ENCODE measurements at places on chromosomes 7 and 10.

DNA sequence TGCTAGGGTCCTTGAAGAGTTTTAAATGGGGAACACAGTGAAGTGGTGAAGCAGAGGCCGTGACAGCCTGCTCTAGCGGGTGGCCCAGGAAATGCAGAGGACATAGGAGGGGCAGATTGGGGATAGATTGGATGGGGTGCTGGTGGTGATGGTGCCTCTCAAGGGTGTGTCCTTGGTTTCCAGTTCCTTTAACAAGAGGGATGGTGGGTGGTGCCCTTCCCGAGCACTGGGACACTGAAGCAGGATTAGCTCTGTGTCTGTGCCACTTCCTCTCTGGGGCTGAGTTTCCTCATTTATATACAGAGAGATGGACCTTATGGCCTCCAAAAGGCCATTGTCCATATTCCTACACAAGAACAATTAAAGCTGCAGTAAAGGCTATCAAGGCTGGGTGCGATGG, 285.5 kb downstream of the TCF7L2 start:
- DNase-seq: no peak

GRCh38 chr10:84267503-84268126, 22.8 kb downstream of the RGR start:
- no peak for DNase-seq

- DNase-seq: no peak
These were observed 16.5 kb downstream of the AP5Z1 start for GRCh38 chr7:4791738-4792536.

DNA sequence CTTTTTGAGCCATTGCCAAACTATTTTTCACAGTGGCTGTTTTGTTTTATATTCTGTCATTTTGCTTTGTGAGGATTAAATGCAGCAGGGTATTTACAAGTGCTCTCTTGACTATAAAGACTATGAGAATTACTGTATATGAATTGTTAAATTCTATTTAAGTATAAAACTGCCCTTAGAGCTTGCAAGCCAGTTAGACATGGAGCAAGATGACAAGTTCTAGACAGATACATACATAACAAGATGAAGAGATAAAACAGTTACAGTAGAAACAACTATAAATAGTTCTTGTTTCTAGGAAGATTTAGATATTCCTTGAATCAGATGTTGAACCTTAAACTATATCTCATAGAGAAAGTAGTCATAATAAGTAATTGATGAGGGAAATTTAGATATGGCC, 60.6 kb downstream of the DNAH11 start:
- DNase-seq: no peak
